ENCODE measurements at places on chromosomes 16 and 17. TPM values are rescaled to one million over a fixed set of nuclear protein-coding genes. Genes with fewer than 3 reads are reported as not detected.

DNA sequence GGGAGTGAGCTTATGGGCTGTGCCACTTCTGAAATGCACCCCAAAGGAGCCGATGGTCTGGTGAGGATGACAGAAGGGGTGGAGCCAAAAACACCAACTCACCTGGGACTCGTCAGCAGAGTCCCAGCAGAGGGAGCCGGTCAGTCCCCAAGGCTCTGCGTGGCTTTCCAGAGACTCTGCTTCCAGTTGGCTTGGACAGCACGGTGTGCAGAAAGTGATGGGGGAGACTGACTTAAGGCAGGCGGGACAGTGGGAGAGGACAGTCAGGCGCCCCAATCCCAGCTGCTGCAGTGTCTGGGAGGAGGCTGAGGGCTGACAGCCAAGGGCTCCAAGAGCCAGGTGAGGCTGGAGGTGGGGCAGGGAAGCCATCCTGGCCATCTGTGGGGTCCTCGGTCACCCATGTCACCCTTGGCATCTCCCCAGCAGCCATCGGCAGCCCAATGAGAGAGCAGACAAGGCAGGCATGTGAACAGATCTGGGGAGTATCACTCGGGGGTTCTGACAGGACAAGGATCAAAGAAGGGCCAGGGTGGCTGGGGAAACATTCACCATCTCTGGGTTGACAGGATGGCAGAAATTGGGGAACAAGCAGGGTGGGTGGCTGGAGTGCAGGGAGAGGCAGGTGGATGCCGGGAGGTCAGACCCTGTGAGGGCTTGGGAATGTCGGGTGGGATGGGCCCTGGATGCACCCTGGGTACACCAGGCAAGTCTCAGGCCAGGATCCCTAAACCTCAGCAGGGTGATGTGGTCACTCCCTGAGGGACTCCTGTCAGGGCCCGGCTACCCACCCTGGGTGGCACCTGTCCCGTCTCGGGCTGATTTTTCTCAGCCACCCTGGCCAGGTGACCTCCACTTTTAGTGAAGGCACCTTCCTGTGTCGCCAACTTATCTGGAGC lies 8.9 kb upstream of the KRTAP17-1 start:
- DNase-seq = no peak
- H3K27me3 ChIP-seq = no peaks in the 10 kb centered on the region
- H3K36me3 ChIP-seq = no peaks in the 10 kb centered on the region

GRCh38 chr16:27650073-27650701 lies 100.2 kb downstream of the KATNIP start:
- H3K4me1 ChIP-seq = peaks cover 5% of the 10 kb centered on the region
- DNase-seq = no peak
- H3K36me3 ChIP-seq = no peaks in the 10 kb centered on the region
- no peaks in the 10 kb centered on the region for H3K27me3 ChIP-seq

DNA sequence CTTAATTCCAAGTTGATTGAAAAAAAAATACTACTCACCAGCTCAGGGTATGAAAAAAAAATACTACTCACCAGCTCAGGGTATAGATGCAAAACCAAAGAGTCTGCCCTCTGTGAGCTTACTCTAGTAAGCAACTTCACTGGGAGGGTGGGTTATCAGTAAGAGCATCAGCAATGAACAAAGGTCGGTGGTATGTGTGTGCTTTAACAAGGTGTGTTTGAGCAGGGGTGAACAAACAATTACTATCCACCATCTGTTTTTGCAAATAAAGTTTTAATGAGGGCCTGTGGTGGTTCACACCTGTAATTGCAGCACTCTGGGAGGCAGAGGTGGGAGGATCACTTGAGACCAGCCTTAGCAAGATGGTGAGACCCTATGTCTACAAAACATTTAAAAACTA lies 20.0 kb downstream of the NUFIP2 start:
- peaks cover 30% of the 10 kb centered on the region for H3K36me3 ChIP-seq
- no peak overlapping the region for H3K27ac ChIP-seq
- H3K4me1 ChIP-seq = peaks cover 25% of the 10 kb centered on the region
- H3K27me3 ChIP-seq = no peaks in the 10 kb centered on the region

DNA sequence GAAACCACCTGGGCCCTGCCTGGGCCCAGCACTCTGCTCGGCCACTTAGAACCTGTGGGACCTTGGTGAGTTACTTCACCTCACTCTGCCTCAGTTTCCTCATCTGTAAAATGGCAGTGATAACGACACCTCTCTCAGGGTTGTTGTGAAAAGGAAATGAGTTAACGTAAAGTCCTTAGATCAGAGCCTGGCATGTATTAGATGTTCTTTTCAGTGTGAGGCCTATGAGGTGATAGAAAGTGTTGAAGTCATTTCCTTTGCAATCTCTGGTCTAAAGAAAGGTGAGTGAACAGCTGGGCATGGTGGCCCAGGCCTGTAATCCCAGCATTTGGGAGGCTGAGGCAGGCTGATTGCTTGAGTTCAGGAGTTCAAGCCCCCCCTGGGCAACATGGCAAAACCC lies 51.7 kb upstream of the LGALS9 start:
- no peak overlapping the region for H3K27ac ChIP-seq
- no peaks in the 10 kb centered on the region for H3K27me3 ChIP-seq
- no peak for DNase-seq
- no peak overlapping the region for H3K4me3 ChIP-seq
- peaks cover 24% of the 10 kb centered on the region for H3K4me1 ChIP-seq

DNA sequence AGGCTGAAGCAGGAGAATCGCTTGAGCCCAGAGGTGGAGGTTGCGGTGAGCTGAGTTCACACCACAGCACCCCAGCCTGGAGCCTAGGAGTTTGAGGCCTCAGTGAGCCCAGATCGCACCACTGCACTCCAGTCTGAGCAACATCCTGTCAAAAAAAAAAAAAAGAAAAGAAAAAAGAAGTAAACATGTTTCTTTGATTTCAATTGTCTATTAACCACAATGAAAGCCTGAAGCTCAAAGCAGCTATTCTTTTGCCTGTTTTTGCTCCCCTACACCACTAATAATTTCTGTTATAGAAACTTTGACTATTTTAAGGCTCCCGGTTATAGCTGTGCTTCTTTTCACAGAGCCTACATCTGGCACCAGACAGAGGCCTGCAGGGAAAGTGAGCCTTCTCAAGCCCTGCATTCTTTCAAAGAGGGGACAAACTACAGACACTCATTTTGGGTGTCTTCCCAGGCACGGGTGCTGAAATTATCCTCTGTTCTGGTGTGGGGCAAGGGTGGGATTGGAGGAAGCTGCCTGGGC lies 14.2 kb upstream of the SLC52A1 start:
- DNase-seq = no peak
- no peaks in the 10 kb centered on the region for H3K36me3 ChIP-seq
- no peak overlapping the region for H3K4me3 ChIP-seq
- H3K27ac ChIP-seq = peak overlapping the region; percentile 19
- peaks cover 3% of the 10 kb centered on the region for H3K27me3 ChIP-seq

GRCh38 chr17:21199856-21200255 lies 14.1 kb downstream of the TMEM11 start:
- H3K4me1 ChIP-seq = peaks cover 46% of the 10 kb centered on the region
- H3K36me3 ChIP-seq = peaks cover 14% of the 10 kb centered on the region
- peak; percentile 8 for DNase-seq
- no peaks in the 10 kb centered on the region for H3K27me3 ChIP-seq
- H3K4me3 ChIP-seq = no peak overlapping the region

DNA sequence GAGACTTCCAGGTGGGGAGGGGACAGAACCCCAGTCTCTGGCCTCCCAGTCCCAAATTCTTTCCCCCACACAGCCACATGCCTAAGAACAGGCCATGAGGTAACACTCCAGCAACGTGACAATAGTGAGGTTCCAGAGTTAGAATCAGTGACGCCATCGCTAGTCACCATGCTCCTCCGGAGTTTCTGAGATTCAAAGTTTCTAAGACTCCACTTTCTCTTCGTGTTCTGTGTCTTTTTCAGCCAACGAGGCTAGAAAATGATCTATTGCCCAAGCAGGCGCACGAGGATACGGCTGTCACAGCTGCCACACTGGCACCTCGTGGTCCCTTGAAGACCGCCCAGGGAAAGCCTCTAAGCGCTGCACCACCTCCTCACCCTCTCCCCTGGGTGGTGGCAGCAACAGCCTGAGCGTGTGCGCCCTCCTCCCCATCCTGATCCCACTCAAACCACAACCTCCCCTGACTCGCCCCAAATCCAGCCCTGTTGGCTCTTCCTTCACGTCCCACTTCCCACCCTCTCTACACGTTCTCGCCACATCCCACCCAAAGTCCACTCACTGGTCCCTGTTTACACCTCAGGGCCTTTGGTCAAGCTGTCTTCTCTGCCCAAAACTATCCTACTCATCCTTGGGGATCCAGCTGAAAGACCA lies 1.0 kb downstream of the MCRIP1 start:
- H3K36me3 ChIP-seq = peaks cover 3% of the 10 kb centered on the region
- peaks cover 36% of the 10 kb centered on the region for H3K4me1 ChIP-seq
- no peak for DNase-seq
- H3K4me3 ChIP-seq = peak overlapping the region; percentile 92
- no peaks in the 10 kb centered on the region for H3K27me3 ChIP-seq
- peak overlapping the region; percentile 43 for H3K27ac ChIP-seq

DNA sequence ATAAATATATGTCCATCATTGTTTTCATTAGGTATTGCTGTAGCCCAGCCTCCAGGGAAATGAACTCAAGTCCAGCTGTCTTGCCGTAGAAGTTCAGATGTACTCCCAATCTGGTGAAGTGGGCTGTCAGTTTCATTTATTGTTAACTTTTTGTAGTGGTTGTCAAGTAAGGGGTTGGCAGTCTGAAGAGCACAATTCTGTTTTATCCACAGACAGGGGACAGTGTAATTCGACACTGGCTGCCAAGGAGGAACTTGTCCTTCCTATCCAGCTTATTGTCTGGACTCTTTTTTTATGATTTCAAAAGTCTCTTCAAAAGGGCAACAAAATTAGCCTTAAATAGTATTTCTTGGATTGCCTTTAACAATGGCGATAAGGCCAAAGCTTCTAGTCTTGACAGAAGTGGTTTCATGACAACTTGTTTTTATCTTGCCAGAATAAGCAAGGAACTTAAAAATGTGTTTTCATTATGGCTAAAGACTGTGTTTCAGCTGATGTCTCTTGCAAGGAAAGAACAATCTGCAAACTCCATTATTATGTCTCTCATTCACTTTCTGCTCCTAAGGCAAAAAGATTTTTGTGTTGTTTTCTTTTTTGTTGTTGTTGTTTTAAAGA lies 73.9 kb upstream of the TANC2 start:
- peaks cover 28% of the 10 kb centered on the region for H3K4me1 ChIP-seq
- DNase-seq = no peak
- peak overlapping the region; percentile 60 for H3K4me3 ChIP-seq
- peak overlapping the region; percentile 32 for H3K27ac ChIP-seq
- no peaks in the 10 kb centered on the region for H3K27me3 ChIP-seq

DNA sequence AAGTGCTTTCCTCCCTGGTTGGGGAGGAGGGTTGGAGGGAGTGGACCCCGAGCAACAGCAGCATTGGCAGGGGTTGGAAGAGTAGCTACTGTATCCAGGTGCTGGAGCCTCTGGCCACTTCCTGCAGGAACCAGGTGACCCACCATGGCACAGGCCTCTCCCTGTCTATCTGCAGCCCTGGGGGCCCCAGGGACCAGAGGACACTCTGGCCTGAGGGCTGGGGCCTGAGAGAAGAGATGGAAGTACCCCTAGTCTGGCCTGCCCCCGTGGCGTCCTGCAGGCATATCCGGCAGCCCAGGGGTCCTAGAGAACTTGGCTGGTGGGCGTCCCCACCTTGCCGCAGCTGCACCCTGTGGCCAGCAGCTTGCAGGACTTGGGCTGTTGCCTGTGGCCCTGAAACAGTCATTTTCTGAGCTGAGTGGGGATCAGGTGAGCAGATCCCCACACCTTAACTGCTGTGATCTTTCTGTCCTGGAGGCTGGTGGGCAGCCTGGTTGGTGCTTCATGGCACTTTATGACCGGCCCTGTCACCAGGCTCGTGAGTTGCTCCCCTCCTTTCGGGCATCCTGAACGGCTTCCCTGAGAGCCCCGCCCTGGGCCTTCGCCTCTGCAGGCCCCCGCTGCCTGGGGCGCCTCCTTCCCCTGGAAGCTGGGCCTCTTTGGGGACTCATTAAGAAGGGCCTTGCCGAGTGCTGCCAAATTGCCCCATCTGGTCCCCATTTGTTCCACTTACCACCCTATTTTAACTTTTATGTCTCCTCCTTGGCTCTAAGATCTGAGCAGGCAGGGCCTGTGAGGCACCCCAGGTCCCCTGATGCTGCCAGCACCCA lies 298.6 kb downstream of the SEC14L1 start:
- no peaks in the 10 kb centered on the region for H3K27me3 ChIP-seq
- peak overlapping the region; percentile 81 for H3K27ac ChIP-seq
- no peak for DNase-seq

DNA sequence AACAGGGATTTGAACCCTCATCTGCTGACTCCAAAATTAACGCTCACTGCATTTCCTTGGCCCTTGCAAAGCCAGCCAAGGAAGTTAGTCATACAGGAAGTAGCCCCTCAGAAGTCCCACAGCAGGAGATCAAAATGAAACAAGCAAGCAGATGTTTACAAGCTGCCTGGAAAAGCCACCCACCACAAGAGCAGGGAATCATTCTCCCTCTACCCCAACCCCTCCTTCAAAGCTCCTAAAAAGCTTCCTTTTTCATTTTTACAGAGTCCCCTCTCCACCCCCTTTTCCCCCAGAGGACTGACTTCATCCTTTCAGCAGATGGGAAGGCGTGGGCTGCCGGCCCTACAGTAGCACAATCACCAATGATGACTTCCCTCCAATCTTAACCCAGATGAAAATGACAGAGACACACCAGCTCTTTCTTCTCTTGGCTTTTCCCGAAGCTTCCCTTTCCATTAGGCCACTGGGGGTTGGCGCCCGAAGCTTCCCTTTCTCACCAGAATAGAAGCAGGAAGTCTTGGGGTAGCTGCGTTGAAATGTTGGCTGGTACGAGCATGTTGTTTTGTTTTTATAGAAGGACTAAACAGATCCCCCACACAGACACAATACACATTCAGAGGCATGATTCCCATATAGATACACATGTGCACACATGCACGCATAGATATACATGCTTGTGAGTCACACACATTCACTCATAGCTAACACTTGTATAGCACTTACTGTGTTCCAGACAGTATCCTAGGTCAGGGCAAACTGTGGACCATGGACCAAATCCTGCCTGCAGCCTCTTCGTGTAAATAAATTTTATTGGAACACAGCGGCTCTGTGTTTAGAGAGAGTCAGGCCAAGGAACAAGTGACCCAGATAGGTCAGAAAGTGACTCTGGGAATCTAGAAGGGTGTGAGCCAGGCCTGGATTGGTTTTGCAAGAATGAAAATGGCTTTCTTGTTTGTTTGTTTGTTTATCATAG lies 17.4 kb downstream of the ITPRIPL2 start:
- no peak for DNase-seq
- H3K4me3 ChIP-seq = peak overlapping the region; percentile 6
- no peaks in the 10 kb centered on the region for H3K27me3 ChIP-seq
- H3K36me3 ChIP-seq = peaks cover 6% of the 10 kb centered on the region
- peak overlapping the region; percentile 90 for H3K27ac ChIP-seq
- H3K4me1 ChIP-seq = peaks cover 32% of the 10 kb centered on the region

GRCh38 chr17:29131814-29132682 lies 48.1 kb downstream of the MYO18A start:
- H3K27ac ChIP-seq = peak overlapping the region; percentile 62
- H3K27me3 ChIP-seq = no peaks in the 10 kb centered on the region
- H3K4me1 ChIP-seq = peaks cover 4% of the 10 kb centered on the region
- DNase-seq = no peak
- no peak overlapping the region for H3K4me3 ChIP-seq

- no peak overlapping the region for H3K27ac ChIP-seq
- no peak for DNase-seq
- H3K4me1 ChIP-seq = no peaks in the 10 kb centered on the region
- no peaks in the 10 kb centered on the region for H3K36me3 ChIP-seq
- H3K4me3 ChIP-seq = no peak overlapping the region
- peaks cover 2% of the 10 kb centered on the region for H3K27me3 ChIP-seq
Observed at GRCh38 chr16:79777679-79778078, 177.1 kb upstream of the MAF start.

The CDH13 gene
- 1.1 TPM for total RNA-seq

The RAB40C gene
- total RNA-seq = 30.9 TPM

The LGALS9 gene
- 2.1 TPM for total RNA-seq

The CACNG3 gene
- not detected for total RNA-seq

The NUDT16L1 gene
- total RNA-seq = 36.8 TPM

The MGAT5B gene
- total RNA-seq = 14.3 TPM

All from neural crest cell (in vitro differentiated cells).